ENCODE measurements at places on chromosomes 5 and 9.

DNA sequence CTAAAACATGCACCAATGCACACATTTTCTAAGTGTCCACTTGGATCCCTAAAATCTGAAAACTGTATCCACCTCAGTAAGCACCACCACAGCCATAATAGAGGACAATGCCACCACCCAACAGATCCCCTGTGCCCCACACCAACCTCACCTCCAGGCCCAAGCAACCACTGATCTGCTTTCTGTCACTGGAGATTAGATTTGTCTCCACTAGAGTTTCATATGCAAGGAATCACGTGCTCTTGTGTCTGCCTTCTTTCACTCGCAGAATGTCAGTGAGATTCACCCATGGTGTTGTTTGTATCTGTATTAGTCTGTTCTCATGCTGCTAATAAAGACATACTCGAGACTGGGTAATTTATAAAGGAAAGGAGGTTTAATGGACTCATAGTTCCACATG, 216.1 kb upstream of the WWC1 start:
- DNase-seq: no peak

GRCh38 chr9:87662808-87663528, 63.0 kb upstream of the CTSL start:
- peak; percentile 77 for DNase-seq

DNA sequence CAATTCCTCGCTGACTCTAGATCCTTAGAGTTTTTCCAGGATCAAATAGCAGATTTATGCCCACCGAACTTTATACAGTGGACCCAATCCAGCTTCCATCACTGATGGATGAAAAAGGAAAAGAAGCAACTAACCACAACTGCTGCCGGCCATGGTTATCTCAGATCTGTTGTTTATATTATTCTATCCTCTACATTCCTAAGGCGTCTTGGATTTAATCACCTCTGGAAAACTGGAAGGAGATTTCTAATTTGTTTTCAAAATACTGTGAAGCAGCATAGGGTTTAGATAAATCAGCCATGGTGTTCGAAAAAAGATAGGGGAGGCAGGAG, 663 bp upstream of the ZNF366 start:
- DNase-seq: no peak

GRCh38 chr9:121840838-121841760, 189.7 kb downstream of the DAB2IP start:
- no peak for DNase-seq

GRCh38 chr9:90009447-90009846, 404.6 kb downstream of the GADD45G start:
- DNase-seq: no peak

GRCh38 chr9:128146591-128147120, 2.6 kb upstream of the LCN2 start:
- DNase-seq: no peak

- DNase-seq: no peak
Measured at GRCh38 chr5:31965227-31965626, 208.9 kb downstream of the GOLPH3 start.

DNA sequence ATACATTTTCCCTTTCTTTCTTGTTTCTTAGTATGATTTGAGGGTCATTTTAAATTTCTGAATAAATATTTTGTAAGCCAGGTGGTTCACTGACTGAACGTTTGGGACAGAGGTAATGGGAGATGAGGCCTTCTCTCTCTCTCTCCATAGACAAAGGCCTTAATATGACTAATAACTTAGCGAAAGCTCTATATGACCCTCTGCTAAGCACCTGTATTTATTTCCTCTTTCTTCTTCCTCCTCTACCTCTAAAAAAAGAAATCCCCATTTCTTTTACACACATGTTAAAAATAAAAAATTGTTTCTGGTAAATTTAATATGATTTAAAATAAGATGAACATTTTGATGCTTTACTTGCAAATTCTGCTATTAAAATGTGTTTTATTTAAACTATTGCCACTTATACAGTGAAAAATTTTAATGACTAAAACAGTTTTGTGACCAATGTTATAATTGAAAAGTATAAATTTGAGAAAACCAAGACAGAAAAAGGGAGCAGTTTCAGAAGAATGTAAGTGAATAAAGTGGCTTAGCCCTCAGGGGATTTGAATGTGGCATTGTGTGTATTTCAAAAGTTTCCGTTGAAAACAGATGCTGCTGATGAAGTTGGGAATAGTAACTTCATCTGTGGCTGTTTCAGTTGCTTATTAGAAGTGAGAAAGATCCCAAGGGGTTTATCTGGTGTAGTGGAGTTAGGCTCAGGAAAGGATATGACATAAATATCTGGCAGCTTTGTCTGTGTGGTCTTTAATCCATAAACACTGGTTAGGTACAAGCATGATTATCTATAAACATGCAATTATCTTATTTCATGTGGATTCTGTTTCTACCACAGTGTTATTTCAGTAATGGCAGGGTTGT, 128.6 kb upstream of the GRHPR start:
- DNase-seq: peak; percentile 25

GRCh38 chr5:78903861-78904260, 81.2 kb downstream of the ARSB start:
- DNase-seq: peak; percentile 18

DNA sequence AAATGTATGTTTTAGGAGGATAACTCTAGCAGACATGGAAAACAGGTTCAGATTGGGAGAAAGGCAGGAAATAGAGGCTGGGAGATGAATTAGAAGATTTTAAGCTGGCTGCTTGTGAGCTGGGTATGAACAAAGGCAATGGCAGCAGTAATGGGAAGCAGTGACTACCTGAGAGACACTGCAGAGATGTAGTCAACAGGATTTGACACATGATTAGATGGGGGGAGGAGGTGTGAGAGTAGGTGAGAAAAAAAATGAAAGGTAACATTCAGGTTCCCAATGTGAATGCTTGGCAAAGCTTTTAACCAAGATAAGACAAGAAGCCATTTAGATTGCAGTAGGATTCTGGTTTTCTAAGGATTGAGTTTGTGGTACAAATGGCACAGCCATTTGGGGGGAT, 22.8 kb upstream of the IFNE start:
- no peak for DNase-seq

- DNase-seq: peak; percentile 3
Measured at GRCh38 chr5:96247097-96247701, 185.8 kb downstream of the PCSK1 start.

DNA sequence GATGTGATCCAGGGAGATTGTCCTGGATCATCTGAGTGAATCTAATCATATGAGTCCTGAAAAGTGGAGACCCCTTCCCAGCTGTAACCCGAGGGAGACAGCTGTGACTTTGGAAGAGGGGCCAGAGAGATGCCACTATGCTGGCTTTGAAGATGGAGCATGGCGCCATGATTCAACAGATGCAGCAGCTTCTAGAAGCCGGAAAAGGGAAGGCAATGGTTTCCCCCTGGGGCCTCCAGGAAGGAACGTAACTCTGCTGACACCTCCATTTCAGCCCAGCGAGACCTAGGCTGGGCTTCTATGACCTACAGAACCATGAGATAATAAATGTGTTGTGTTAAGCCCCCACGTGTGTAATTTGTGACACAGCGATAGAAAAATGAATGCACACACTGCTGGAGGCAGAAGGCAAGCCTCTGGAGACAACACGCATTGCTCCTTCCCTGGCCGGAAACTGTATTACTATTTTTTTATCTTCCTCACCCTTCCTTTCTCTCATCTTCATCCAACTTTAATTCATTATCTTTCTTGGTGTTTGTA, 16.6 kb upstream of the SARDH start:
- DNase-seq: no peak

GRCh38 chr5:159987031-159987674, 21.8 kb upstream of the TTC1 start:
- peak; percentile 74 for DNase-seq

DNA sequence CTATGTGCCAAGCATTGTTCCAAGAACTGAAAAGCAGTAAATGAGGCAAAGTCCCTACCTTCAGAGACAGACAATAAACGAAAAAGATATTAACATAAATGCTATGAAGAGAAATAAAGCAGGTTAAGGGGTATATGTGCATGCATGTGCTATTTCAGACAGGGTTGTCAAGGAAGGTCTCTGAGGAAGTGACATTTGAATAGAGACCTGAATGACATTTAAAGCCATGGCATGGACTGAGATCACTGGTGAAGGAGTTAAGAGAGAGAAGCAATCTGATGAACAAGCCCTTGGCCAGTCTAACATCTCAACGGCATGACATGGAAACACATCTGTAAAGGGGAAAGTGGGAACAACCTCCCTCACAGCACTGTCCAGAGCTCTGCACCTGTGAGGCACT, 14.5 kb downstream of the FBXO10 start:
- DNase-seq: no peak

- DNase-seq: no peak
Measured at GRCh38 chr9:132242621-132243155, 80.8 kb downstream of the NTNG2 start.

DNA sequence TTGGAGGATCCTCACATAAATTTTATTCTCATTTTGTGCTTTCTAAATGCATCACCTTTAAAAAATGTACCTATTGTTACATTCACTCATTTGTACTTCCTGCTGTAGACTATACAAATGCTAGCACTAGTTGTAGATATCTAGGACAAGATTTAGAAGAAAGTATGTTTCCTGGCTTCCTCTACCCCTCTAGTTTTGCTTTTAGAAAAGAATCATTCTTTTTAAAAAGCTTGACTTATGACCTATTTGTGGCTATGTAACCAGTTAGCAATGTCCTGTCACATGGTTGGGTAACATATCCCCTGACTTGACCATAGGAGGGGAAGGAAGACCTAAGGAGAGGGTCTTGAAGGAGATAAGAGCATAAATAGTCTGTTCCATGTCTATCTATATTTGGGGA, 13.3 kb downstream of the CAMK4 start:
- DNase-seq: no peak

- no peak for DNase-seq
Measured at GRCh38 chr5:168886157-168886556, 307.0 kb upstream of the PANK3 start.

DNA sequence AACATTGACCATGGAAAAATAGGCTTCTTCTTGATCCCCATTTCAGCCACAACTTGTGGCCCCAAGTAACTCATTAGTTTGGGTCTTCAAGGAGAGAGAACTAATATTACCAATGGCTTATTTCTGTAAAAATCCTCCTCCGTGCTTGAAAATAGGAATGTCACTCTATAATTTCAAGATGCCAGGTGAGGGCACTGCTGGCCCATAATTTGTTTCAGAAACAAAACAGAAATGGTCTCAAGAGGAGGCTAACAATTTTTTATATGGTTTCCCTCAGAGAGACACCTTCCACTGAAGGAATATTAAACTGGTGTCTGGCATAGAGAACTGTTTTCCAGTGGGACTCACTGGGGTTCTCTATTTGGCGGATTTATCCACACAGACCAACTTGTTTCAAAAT, 437.0 kb upstream of the TRPC7 start:
- DNase-seq: peak; percentile 25

GRCh38 chr5:93305984-93306383, 275.0 kb downstream of the NR2F1-AS1 start:
- peak; percentile 2 for DNase-seq

DNA sequence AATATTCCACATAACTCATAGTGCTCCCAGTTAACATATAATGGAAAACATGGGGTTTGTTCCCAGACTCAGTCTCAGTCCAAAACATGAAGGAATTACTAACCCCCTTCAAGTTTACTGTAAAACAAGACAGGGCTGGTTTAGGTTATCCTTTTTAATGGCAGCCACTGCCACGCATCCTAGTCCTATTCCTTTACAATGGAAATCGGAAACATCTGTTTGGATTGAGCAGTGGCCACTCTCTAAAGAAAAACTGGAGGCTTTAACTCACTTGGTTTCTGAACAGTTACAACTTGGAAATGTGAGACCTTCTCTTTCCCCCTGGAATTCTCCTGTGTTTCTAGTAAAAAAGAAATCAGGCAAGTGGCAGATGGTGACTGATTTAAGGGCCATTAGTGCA, 609.9 kb upstream of the ACO1 start:
- DNase-seq: no peak

GRCh38 chr9:105243015-105243686, 1.3 kb upstream of the SLC44A1 start:
- peak; percentile 42 for DNase-seq

- DNase-seq: no peak
Measured at GRCh38 chr5:62330302-62330701, 24.3 kb downstream of the KIF2A start.

DNA sequence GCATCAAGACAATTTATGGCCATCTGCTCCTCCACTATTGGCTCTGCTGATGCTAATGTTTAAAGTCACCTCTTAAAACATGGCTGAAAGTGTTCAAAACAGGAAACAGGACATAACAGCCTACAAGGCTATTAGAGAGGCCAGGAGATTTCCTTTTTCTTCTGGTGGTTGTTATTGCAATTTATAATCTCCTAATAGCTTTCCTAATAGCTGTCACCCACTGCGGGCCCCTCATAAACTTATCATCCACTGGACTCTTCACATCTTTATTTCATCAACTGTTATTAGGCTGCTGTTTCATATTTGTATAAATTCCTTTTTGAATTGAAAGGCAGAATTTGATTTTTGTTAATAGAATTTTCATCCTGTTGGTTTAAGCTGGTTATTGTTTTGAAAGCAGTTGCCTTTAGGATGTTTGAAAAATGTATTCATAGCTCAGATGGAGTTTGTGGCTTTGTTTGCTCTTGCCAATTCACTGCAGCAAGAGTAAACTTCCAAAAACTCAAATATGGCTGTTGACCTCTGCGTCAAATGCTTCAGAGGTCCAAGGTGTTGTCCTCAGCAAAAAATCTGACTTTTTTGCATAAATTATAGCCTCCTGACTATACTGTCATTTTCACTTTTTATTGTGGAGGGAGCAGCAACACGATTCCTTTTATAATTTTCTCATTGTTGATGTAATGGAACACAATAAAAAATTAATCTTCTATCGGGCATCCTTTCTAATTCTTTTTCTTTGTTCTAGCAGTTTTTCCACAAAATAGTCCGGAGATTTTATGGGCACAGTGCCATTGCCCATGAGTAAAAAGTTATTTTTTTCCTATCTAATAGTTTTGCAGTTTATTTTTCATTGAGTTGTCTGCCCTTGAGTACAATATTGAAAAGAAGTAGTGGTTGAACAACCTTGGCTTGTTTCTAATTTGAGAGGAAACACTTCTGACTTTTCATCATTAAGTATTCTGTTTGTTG, 69.3 kb downstream of the MAT2B start:
- DNase-seq: peak; percentile 77

GRCh38 chr9:98374385-98375051, 119.1 kb upstream of the TBC1D2 start:
- peak; percentile 86 for DNase-seq

DNA sequence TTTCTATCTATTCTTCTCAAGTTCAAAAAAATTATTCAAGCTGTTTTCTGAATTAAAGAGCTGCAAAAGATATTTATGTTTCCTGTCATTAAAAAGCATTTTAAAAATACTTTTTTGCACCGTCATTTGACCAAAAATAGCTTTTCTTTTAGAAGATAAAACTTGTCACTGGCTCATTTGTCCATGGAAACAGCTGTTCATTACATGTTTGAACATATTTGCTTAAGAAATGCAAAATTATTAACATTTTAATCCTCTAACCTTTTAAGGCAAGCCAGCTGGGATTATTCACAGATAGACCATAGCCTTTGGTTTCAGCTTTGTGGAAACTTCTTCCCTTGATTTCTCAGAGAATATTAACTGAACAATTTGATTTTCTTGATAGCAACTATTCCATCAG, 393.9 kb downstream of the TUSC1 start:
- DNase-seq: no peak
